NCI-H1694 (cell line): ENCODE measurements at places on chromosomes 13 and 19.
A peak's percentile ranks its signal among the peaks of the same experiment; 100 is the strongest.

DNA sequence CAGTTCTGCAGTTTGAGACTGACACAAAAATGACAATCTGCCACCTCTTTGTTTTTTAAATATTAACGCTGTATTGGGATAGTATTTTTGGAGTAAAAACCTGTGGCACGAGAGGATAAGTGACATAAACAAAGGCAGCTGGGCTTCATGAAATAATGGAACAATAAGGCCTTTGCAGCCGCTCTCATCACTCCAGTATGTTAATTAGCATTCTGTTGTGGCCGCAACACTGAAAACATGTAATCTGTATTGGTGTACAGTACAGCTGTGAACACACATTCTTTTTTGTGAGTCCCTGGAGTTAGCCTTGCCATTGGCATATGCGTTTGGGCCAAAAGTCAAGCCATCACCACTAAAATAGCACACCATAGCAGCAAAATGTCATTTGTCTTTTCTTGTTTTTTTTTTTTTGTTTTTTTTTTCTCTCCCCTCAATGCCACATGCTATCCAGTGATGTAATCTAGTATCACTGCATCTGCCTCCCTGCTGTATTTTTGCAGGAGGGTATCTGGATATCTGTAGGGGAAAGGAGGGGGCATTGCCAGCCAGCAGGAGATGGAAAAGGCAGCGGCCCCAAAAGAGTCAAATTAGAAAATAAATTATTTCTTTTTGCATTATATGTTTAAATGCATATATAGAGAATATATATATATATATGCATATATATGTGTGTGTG is 885 bp upstream of the ZNF536 start:
- no peak for DNase-seq

DNA sequence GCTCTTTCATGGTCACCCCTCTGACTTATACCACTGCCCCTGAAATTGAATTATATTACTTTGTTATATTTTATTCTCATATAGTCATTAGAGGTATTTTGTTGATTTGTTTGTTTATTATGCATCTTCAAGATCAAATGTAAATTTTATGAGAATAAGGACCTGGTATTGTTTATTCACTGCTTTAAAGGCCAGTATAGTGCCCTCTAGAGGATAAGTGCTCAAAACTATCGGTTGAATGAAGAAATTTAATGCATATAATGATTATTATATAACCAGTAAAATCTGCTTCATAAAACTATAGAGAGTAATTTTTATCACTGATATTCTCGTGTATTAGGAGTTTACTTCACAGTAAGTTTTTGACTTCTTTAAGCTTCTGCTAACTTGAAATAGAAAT is 1401.9 kb downstream of the SLITRK1 start:
- DNase-seq: peak; percentile 5

DNA sequence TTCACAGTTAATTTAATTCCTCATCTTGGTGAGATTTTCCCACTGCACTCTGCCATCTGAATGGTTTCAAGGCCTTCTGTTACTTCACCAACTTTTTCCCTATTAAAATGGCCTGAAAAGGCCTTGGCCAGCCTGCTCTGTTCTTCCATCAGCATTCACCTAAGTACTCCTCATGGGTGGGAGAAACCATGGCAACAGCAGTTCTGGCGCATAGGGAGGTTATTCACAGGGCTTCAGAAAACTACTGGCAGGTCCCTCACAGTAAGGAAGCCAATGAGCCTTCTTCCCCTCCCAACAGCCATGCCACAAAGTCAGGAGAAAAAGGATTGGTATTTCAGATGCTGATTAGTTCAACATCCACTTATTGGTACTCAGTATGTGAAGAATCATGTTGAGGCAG is 17.2 kb upstream of the GJB2 start:
- no peak for DNase-seq

DNA sequence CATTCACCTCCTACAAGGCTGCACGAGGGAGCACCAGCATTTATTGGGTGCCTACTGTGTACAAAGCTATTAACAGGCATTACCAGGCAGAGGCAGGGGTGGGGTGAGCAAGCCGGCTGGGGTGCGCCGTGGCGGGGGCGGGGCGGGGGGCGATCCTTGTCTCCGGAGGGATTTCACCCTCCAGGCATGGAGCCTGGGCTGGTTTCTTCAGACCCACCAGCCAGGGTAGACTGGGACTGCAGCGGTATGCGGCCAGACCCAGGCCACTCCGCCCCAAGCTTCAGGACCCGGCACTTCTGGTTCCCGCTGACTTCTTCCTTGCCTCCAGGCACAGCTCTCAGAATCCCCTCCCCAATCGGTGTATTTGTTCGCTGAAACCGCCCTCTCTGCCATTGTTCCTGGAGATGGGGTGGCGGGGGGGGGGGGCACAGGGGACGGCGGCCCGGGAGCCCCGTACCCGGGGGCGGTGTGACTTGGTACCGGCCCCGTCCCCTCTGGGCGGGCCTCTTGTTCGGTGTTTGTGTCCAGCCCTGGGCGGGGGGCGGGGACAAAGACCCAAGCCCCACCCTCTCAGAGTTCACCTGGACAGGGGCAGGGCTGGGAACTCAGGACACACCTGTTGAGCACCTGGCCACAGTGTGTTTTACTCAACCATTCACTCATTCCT is 14.4 kb downstream of the TJP3 start:
- no peak for DNase-seq

GRCh38 chr19:37893845-37894575 is 12.4 kb downstream of the WDR87 start:
- DNase-seq: no peak
